ENCODE measurements at places on chromosomes 16 and 17.

DNA sequence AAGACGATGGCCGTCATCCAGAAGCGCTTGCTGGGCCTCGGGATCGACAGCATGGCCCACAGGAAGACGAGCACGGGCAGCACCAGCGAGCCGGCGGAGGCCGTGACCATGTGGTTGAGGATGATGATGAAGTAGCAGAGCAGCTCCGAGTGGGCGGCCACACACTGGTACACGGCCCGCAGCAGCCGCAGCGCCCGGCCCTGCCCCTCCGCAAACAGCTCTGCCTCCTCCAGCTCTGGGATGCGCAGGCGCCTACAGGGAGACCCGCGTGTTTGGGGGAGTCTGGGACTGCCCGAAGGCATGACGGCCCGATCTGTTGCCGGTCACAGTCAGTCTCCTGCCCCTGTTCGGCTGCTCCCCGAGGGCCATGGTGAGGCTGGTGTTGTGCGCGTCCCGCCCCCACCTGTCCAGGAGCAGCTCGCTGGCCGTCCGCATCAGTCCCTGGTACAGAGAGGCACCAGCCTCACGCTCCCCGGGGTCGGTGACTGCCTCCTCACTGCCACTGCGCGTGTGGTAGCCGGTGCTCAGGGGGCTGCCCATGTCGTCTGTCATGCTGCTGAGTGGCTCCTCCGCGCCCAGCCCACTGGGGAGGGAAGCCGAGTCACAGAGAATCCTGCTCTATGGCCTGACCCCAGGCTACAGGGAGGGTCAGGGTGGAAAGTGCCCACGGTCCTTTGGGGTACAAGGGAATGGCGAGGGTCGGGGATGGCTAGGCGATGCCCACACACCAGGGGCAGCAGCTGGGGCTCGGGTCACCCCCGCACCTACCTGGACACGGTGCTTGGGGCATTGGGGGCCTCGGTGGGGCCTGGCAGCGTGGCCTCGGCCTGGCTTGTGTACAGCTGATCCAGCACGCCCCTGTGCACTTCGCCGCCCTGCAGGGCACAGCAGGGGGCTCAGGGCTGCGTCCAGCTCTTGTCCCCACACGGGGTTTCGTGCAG is 15.8 kb downstream of the CTU2 start:
- DNase-seq: no peak

DNA sequence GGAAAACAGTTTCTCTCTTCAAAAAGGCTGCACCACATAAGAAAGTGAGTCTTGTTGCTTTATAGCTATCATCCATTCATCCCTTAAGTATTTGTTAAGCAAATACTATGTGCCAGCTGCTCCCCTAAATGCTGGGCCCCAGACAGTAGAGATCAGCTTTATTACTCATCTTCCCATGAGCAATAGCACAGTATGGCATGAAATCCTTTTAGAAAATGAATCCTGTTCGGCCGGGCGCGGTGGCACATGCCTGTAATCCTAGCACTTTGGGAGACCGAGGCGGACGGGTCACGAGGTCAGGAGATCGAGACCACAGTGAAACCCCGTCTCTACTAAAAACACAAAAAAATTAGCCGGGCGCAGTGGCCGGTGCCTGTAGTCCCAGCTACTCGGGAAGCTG is 99.5 kb downstream of the MYO1D start:
- DNase-seq: no peak

GRCh38 chr16:75402821-75403475 is 30.4 kb downstream of the CFDP1 start:
- DNase-seq: no peak

DNA sequence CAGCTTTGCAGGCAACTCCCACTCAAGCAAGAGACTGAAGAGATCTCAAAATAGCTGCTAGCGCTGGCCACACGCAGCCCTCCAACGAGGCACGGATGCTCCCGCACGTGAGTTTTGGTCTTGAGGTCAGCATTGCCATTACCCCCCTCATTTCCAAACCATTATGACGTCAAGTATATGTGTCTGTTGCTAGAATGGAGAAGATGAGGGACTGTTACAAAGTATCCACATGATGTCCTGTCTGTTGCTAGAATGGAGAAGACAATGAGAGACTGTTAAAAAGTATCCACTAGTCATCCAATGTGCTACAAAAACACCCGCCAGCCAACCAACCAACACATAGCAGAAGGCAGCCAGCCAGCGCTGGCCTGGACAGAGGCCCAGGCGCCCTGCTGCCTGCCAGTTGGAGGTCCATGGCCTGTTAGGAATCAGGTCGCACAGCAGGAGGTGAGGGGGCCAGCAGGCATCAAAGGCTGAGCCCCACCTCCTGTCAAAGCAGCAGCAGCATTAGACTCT is 24.8 kb downstream of the KLHDC4 start:
- no peak for DNase-seq

GRCh38 chr17:19347323-19348080 is 15.0 kb downstream of the B9D1 start:
- DNase-seq: no peak

- no peak for DNase-seq
These were observed 83.6 kb downstream of the C17orf58 start for GRCh38 chr17:67912656-67913055.

GRCh38 chr16:1102333-1102700 is 6.3 kb upstream of the C1QTNF8 start:
- no peak for DNase-seq

- no peak for DNase-seq
These were observed 3.5 kb downstream of the MPO start for GRCh38 chr17:58277107-58277801.

DNA sequence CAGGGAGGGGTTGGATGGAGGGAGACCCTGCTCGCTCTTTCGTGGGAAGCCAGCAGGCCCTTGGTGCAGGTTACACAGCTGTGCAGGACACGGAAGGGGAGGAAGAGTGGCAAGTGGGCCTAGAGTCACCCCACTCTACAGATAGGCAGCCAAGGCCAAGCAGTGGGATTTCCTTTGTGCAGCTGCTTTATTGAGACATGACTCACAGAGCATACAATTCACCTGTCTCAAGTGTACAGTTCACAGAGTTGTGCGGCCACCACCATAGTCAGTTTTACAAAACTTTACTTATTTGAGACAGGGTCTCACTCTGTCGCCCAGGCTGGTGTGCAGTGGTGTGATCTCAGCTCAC is 91.2 kb upstream of the CIBAR2 start:
- no peak for DNase-seq

DNA sequence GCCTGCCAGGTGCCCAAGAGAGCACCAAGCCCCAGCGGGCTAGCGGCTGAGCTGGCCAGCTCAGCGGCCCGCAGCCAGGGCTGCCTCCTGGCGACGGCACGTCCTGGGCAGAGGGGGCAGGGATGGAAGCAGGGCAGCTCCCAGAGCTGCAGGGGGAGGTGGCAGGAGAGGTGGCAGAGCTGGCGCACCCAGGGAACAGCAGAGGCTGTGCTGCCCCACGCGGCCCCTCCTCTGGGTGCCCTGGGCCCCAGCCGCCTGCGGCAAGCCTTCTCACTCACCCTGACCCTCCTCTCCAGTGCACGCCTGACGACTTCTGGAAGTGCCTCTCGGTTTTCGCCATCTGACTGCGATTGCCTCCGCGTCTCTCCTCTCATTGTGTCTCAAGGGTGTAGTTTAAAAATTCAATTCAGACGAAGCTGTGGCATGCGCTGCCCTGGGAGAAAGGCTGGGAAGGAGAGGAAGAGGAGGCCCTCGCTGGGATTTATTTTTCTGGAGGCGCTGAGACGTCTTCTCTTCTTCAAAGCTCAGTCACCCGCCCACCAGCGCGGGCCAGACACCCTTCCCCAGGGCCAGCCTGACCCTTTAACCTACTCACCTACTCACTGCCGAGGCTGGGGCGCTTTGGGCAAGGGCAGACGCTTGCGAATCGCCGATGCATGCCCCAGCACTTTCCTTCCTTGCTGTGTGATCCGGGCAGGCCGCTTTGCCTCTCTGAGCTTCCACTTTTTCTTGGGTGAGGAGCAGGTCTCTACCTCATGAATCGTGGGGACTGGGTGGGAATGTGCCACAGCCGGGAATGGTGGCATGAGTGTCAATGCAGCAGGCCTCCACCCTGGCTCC is 24.9 kb downstream of the GSE1 start:
- no peak for DNase-seq

DNA sequence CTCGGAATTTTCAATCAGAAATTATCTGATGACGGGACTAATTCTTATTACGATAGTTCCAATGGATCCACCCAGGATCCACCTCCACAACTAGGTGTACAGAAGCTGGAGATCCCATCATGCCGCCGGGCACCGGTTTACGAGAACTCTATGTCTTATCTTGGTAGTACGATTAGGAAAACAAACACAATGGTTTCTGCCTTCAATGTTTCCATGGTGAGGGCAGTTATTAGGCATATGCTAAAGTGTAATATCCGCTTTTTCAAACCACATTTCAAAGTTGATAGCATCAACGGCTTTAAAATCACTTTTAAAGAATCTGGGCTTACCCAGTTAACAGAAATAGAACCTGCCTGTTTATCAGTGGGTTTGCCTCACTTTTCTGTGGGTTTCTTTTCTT is 705.7 kb downstream of the MAF start:
- DNase-seq: no peak

DNA sequence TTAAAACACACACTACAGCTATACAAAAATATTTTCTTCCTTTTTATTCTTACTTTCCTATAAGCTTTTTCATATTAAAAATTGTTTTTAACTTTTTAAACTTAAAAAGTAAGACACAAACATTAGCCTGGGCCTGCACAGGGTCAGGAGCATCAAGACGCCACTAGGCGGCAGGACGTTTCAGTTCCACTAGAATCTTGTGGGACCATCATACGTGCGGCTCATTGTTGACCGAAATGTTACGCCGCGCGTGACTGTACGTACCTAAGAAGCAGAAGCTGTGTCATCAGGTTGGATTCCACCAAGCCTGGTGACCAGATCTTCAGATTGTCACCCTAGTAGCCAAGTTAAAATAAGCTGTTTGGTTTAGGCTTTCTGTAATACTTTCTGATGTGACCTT is 47.1 kb downstream of the USP10 start:
- no peak for DNase-seq

- DNase-seq: no peak
These were observed 22.9 kb upstream of the CORO6 start for GRCh38 chr17:29645515-29646051.
